Prostate gland (tissue), 2 donors: ENCODE measurements at places on chromosomes 2 and 18. TPM values are rescaled to one million over a fixed set of nuclear protein-coding genes. Genes with fewer than 3 reads are reported as not detected.

- no peaks in the 10 kb centered on the region for H3K27me3 ChIP-seq
- no peak for DNase-seq
- H3K36me3 ChIP-seq: no peaks in the 10 kb centered on the region
- no peak overlapping the region for H3K4me3 ChIP-seq
- no peak overlapping the region for H3K27ac ChIP-seq
Observed at GRCh38 chr2:68089961-68090360, 27.2 kb upstream of the C1D start.

GRCh38 chr2:64327510-64328414 is 126.2 kb upstream of the LGALSL start:
- H3K4me3 ChIP-seq: no peak overlapping the region
- no peaks in the 10 kb centered on the region for H3K36me3 ChIP-seq
- H3K27ac ChIP-seq: peak overlapping the region; percentile 31
- peak; percentile 62 for DNase-seq

DNA sequence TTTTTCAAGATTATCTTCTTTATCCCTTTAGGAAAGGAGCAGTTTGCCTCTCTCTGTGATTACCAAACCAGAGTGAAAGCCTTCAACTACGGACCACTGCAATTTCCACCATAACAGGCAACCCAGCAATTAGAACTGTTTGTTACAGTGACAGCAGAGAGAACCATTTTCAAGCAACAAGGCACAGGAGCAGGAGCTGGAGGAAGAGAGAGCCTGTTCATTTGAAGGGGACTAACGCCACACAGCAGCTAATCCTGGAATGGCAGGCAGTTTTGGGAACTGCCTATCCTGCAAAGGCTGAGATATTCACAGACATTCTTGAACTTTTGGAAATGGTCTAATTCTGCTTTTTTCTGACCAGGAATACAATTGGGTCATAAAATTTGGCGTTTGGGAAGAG is 1541.9 kb upstream of the PIK3C3 start:
- H3K4me3 ChIP-seq: no peak overlapping the region
- DNase-seq: no peak
- H3K36me3 ChIP-seq: no peaks in the 10 kb centered on the region
- no peaks in the 10 kb centered on the region for H3K27me3 ChIP-seq
- H3K4me1 ChIP-seq: no peaks in the 10 kb centered on the region

DNA sequence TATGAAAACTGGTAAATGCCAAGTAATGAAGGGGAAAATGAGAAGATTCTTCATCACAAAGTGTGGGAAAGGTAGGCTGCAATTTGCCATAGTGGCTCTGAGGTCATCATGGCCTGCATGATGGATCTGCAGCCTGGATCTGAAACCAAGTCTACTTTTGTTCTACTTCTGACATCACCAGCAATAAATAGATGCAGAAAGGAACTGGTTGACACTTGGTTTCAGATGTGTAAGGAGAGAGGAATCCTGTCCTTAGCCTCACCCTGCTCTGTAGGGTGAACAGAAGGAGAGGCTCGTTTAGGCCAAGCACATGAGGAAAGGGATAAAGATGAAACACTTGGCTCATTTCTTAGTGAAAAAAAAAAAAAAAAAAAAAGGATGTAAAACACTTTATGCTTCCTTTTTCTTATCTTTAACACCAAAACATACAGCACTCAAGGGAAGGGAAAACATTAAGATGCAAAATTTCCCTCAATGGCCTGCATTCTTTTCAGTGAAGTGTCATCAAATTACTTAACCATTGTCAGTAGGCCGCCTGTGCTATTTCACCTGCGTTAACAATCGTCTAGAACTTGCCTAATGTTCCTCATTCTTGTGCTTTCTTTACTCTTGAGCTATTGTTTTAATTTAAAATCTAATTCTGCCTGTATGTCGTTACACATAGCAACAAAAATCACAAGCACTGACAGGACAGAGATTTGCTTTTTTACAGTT is 3.9 kb downstream of the NEB start:
- H3K27ac ChIP-seq: no peak overlapping the region
- peaks cover 6% of the 10 kb centered on the region for H3K4me1 ChIP-seq

DNA sequence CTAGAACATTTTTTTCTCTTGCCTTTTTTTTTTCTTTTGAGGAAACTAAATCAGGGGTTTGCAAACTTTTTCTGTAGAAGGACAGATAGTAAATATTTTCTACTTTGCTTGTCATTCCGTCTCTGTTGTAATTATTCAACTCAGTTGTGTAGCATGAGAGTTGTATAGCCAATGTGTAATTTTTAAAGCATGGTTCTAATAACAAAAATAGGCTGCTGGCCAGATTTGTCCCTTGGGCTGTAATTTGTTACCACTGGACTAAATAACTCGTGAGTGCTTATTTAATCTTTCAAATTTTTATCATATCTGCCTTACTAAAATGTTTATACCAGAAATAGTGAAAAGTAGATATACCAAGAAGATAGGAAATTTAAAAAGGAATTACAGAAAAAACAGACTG is 43.0 kb downstream of the CCDC148 start:
- no peaks in the 10 kb centered on the region for H3K4me1 ChIP-seq
- no peaks in the 10 kb centered on the region for H3K36me3 ChIP-seq
- H3K27me3 ChIP-seq: no peaks in the 10 kb centered on the region
- DNase-seq: no peak

GRCh38 chr18:46096651-46097300 is 1.3 kb downstream of the ATP5F1A start:
- peak overlapping the region; percentile 57 for H3K4me3 ChIP-seq
- no peaks in the 10 kb centered on the region for H3K27me3 ChIP-seq
- H3K36me3 ChIP-seq: no peaks in the 10 kb centered on the region
- peak overlapping the region; percentile 77 for H3K27ac ChIP-seq
- DNase-seq: no peak

DNA sequence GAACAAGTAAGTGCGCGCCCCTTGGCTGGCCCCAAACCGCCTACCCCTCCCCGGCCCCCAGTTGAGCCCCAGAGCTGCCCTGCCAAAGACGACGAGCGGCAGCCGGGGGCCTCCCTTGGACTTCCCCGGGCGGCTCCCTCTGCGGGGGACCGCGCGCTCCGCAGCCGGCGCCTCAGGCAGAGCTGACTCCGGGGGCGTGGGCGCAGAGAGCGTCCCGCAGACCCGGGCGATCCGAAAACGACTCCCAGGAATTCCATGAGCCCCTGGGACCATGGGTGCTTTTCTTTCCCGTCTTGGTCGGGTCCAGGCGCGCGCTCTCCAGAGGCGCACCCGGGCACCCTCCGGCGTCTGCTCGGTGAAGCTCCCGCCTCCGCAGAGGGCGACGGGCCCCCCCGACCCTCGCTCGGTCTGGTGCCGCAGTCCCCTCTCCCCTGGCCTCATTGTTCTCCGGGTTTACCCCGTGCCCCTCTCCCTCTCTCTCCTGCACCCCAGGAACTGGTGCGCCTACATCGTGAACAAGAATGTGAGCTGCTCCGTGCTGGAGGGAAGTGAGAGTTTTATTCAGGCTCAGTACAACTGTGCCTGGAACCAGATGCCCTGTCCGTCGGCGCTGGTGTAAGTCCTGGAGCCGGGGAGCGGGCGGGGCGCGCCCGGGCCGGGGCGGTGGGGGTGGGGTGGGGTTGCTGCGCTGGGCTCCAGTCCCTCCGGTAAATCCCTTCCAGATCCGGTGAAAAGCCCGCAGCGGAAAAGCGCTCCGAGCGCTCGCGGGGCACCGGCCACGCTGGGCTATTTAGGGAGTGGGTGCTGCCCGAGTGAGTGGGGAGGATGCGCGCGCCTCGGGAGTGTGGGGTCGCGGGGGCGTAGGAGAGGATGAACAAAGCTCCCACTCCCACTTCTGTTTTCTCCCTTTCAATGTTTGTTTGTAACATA is 776 bp downstream of the EMILIN2 start:
- no peaks in the 10 kb centered on the region for H3K4me1 ChIP-seq
- no peaks in the 10 kb centered on the region for H3K27me3 ChIP-seq
- no peak for DNase-seq

DNA sequence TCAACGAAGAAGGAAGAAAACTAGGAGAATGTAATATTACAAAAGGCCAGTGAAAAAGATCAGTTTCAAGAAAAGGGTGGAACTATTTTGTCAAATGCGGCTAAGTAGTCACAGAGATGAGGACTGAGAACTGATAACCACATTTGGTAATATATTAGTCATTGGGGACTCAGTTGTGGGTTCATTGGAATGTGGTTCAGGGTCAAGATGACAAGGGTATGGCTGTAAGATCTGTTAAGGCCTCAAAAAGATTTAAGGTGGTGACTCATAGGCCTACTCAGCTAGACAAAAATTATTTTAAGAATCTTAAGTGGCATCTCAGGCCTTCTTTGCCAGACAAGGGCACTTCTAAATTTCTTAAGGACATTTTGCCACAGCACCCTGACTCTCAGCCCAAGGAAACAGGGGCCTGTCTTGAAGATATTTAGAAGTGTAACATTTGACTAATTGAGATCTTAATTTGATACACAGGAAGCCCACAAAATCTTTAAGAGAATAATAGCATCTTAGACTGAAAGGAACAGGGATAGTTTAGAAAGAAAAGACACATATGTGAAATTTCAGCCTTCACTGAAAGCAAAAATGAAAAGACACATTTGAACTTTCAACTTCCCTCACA is 81.3 kb downstream of the STRADB start:
- no peaks in the 10 kb centered on the region for H3K4me1 ChIP-seq
- no peak overlapping the region for H3K4me3 ChIP-seq
- DNase-seq: no peak
- no peaks in the 10 kb centered on the region for H3K36me3 ChIP-seq
- no peaks in the 10 kb centered on the region for H3K27me3 ChIP-seq
- H3K27ac ChIP-seq: no peak overlapping the region

Gene GKN1
- total RNA-seq: not detected

Gene SP140L
- 15.2 TPM for total RNA-seq

Gene DUSP19
- total RNA-seq: 2.1 TPM

Gene RAPGEF4
- 7.3 TPM for total RNA-seq
